ENCODE measurements at places on chromosomes 7 and 10.

- DNase-seq, result no peak
Observed at GRCh38 chr10:49652421-49653272, 26.8 kb upstream of the C10orf53 start.

GRCh38 chr10:119700321-119700954, 25.4 kb upstream of the INPP5F start:
- DNase-seq, result no peak

- peak; percentile 19 for DNase-seq
Observed at GRCh38 chr7:80410081-80410480, 101.8 kb downstream of the GNAT3 start.

- DNase-seq, result no peak
Observed at GRCh38 chr10:126290232-126290631, 98.0 kb downstream of the ADAM12 start.

DNA sequence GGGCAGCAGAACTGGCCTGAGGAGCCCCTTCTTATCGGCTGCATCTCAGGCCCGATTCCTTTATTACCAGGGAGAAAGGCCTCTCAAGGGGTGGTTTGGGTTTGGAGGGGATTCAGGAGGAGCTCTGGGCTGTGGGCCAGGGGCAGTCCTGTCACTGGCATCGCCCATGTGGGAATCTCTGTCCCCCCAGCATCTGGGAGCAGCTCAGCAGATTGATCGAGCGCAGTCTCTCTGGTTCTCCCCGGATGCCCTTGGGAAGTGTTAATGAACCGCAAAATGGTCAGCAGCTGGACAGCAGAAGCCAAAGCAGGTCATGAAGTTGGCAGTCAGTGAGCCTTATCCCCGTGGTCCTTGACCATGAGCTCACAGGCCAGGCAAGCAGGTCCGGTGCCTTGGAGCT, 104.4 kb upstream of the ANLN start:
- no peak for DNase-seq
